ENCODE measurements at places on chromosomes 13 and 19.

- DNase-seq, result no peak
Observed at GRCh38 chr13:50549221-50549942, 294.1 kb downstream of the DLEU7 start.

DNA sequence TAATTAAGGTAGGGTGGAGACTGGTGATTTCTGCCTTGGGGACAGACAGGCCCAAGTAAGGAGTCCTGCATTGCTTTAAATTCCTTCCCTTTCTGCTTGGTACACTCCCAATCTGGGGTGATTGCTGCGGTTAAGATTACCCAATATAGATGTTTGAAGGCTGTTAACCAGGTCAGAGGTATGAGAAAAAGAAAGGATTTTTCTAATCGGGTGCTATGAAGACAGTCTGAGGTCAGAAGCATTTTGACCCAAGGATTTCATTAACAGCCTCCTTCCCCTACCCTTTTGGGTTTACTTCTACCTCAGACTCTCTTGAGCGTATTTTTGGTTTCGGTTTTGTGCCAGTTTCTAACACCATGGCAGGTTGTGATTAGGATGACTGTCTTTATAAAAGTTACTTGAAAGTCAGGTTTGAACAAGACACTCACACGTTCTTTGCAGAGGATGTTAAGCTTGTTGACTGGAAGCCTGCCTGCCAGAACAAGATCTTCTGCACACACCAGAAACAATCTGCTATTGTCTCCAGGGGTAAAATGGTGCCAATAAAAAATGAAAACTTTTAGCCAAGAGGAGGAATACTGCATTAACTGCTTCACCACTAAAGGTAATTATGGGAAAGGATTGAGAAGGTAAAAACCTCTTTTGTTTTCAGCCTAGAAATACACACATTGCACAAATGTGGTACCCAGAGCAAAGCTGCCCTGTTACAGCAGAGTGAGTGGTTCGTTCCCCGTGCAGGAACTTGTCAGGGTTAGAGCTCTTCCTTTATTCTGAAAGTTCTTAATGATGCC is 108.8 kb downstream of the NDFIP2 start:
- DNase-seq, result no peak

DNA sequence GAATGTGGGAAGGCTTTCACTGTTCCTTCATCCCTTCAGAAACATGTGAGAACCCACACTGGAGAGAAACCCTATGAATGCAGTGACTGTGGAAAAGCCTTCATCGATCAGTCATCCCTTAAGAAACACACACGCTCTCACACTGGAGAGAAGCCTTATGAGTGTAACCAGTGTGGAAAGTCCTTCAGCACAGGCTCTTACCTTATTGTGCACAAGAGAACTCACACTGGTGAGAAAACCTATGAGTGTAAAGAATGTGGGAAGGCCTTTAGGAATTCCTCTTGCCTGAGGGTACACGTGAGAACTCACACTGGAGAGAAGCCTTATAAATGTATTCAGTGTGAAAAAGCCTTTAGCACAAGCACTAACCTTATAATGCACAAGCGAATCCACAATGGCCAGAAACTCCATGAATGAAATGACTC is 18.6 kb downstream of the ZNF177 start:
- DNase-seq, result no peak

DNA sequence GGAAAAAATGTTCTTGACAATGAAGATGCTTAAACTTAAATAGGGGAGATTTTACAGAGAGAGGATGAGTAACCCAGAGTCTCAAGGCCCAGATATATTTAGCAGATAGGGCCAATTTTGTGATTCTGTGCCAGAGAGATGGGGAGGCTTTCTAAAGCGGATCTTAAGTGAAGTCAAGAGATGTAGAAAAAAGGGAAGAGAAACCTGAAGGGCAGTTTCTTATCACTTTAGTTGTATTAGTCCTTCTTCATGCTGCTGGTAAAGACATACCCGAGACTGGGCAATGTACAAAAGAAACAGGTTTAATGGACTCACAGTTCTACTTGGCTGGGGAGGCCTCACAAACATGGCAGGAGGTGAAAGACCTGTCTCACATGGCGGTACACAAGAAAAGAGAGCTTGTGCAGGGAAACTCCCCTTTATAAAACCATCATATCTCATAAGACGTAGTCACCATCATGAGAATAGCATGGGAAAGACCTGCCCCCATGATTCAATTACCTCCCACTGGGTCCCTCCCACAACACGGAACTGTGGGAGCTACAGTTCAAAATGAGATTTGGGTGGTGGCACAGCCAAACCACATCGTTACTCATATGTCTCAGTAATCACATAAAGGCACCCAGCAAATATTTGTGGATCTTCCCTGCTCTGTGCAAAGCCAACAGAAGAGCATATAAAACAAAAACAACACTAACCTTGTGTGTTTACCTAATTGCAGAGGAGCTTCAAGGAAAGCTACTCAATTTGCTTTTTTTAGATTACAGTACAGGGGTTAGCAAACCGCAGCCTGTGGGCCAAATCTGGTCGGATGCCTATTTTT is 102.6 kb upstream of the MYCBP2 start:
- no peak for DNase-seq

- DNase-seq, result no peak
Observed at GRCh38 chr13:20713751-20714150, 10.3 kb downstream of the IL17D start.

DNA sequence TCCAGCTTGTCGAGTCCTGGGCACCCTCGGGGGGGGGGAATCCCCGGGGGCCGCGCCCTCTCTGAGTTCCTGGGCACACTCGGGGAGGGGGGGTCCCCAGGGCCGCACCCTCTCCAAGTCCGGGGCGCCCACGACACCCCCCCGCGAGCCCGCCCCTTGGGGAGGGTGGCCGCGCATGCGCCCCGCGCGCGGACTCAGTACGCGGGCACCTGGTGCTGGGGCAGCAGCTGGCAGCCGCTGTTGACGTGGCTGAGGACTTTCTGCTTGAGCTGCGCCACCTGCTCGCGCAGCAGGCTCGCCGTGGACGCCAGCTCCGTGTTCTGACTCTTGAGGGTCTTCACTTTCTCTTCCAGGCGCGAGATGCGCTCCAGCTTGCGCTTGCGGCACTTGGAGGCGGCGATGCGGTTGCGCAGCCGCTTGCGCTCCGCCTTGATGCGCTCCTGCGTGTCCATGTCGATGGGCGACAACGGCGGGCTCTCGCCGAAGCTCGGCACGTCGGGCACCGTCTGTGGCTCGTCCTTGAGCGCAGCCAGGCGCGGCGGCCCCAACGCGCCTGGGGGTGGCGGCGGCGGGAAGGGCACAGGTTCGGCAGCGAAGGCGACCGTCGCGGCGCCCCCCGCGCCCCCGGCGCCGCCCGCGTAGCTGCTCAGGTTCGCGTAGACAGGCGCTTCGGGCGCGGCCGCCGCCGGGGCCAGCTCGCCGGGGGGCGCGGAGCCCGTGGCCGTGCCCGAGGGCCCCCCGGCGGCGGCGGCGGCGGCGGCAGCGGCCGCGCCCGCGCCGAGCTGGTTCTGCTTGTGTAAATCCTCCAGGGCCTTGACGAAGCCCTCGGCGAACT is 958 bp downstream of the JUND start:
- DNase-seq, result peak; percentile 75

GRCh38 chr19:11337080-11337479 is 2.4 kb downstream of the RAB3D start:
- no peak for DNase-seq

- DNase-seq, result no peak
Observed at GRCh38 chr13:40635315-40635995, 31.0 kb downstream of the FOXO1 start.

- DNase-seq, result no peak
Observed at GRCh38 chr13:46176756-46177155, 5.2 kb downstream of the LCP1 start.

DNA sequence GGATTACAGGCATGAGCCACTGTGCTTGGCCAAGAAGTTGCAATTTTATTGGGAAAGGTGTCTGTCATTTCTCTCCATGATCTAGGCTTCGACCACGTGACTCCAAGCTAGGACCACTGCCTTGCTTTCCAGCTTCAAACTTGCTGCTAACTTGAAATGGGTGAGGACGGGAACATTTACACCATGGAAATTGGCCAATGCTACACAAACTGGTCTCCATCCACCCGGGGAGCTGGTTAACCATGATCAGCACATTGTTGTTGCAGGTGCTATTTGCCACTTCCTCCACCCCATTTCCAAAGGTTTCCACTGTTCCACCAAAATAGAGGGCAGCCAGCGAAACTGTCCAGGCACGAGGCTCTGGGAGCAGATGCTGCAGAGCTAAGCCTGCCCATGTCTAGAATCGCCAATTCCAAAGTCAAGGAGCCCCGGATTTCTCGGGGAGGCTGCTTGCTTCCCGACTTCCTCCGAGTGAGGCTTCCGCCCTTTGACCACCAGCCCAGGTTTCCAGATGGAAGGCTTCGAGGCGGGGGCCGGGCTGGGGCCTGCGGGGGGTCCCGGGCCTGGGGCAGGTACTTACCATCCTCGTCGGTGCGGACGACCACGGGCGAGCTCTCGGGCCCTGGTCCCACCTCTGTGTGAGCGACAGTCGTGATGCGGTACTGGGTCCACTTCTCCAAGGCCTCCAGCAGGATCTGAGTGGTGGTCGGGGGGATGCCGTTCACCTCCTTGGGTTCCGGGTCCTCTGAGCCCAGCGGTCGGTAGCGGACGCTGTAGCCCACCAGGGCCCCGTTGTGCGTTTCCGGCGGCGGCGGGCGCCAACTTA is 109.7 kb downstream of the PTPRS start:
- no peak for DNase-seq

GRCh38 chr19:47210689-47211316 is 20.2 kb downstream of the BBC3 start:
- peak; percentile 63 for DNase-seq

GRCh38 chr19:56084835-56085536 is 36.1 kb downstream of the ZNF787 start:
- DNase-seq, result no peak

DNA sequence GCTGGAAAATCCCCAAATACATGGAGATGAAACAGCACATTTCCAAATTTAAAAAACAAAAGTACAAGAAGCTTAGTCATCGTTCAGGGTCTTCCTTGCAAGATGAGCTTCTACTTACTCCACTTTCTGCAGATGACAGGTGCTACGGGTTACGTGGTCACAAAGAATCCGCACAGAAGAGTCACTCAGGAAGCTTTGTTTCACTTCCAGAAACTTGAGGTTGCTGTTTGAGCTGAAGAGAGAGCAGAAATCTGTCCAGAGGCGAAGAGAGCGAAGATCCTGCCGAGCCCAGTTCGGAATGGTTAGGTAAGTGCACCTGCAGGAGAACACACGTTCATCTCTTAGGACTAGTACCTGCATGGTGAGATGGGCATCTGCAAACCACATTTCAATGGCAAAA is 9.4 kb downstream of the NLRP7 start:
- no peak for DNase-seq

DNA sequence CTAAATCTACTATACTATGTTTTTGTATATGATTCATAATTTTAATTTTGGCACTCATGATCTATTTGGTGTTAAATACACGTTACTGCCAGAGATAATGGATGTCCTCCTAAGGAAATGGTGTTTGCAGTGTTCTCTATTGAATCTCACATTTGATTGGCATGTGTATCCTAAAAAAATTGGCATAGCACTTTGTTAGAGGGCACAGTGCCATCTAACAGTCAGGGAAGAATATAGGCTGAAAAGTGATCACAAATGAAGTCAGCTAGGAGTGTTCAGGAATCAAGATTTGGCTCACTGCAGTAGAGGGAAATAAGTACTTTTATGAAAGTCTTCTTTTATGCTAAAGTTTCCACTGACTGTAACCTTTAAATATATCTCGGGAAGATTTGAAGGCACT is 624.6 kb downstream of the GPC6 start:
- no peak for DNase-seq

- DNase-seq, result no peak
Observed at GRCh38 chr19:13068085-13068846, 34.4 kb downstream of the LYL1 start.

DNA sequence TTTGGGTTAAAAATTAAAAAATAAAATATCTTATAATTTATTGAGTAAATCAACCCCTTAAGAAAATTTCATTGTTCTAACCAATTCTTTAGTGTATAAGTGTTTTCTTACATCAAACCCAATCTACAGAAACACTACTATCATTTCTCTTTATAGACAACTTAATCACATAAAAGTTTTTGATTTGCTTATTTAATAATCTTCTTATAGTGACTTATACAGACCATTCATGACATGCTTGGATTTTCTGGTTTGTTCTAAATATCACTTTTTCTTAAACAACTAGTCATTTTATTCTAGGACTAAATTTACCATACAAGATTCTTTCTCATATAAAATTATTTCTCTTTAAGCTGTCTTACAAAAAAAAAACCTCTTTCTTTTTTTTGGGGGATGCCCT is 27.3 kb upstream of the ZSCAN5A start:
- no peak for DNase-seq

DNA sequence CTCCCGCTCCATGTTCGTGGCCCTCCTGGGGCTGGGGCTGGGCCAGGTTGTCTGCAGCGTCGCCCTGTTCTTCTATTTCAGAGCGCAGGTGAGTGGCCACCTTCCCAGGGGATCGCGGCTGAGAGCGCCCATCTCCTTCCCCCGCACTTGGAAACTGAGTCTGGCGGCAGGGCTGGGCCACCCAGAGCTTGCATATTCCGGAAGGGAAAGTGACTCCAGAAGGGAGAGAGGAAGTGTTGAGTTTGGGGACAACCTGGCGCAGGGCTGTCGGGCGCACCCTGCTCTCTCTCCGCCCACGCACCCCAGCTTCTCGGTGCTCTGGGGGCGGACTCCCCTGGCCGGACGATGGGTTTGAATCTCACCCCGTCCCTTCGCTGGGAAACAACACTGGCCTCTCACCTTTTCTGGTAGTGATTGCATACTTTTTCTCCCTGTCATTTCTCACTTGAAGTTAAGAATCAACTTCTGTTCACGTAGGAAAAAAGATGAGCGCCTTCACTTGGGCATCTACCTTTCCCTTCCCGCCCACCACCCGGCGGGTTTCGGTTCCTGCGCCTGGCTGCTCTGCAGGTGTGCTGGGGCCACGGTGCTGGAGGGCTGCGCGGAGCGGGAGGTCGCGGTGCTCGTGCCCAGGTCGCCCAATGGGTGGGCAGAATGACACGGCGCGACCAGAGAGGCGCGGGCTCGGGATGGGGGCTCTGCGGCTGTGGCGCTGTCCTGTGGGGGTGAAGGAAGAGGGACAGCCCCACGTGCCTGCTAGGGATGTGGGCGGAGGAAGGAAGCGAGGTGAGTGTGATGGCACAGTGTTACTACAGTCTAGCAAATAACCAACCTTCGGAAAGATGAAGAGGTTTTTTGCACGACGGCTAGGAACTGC is 721 bp downstream of the TNFSF11 start:
- DNase-seq, result peak; percentile 22

DNA sequence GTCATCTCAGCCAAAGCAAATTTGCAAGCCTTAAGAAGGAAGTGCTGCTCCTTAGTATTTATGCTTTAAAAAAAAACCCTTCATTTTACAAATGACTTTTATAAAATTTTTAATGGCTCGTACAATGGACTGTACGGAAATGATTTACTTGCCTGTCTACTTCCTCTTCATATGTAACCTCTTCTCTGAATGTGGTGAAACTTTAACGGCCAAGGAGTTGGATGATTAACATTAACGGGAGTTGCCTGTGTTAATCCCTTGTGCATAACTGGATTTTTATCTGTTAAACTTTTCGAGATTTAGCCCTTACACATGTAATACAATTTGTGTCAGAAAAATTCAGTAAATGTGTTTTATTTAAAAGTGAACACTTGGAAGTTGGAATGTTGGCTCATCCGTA is 429.4 kb downstream of the TBC1D4 start:
- DNase-seq, result no peak

Measured in activated CD4-positive, alpha-beta T cell treated with anti-CD3 and anti-CD28 coated beads for 1 hour (primary cell).